Non-pigmented ciliary epithelial cell (primary cell): ENCODE measurements at places on chromosomes 6 and 20.

- no peak for DNase-seq
Measured at GRCh38 chr6:130162421-130162820, 60.3 kb downstream of the SAMD3 start.

- no peak for DNase-seq
Measured at GRCh38 chr6:5012519-5012918, 8.7 kb upstream of the RPP40 start.

DNA sequence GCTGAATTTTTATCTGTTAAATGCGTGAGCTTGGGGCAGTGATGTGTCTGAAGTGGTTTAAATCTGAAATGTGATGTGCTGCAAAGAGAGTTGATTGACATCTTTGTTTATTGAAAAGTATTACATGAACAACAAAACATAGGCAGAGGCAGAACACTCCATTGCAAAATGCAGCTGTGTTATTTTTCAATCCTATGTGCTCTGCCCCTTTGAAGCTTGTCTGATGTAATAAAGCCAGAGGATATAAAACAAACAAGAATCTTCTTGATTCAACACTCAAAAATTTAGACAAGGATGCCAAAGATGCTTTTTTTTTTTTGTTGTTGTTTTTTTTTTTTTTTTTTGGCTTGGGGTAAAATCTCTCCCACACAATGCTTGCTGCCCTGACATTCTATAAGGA is 482.4 kb upstream of the MMS22L start:
- peak; percentile 8 for DNase-seq

GRCh38 chr6:16130437-16130891 is 1.6 kb downstream of the MYLIP start:
- DNase-seq: no peak

DNA sequence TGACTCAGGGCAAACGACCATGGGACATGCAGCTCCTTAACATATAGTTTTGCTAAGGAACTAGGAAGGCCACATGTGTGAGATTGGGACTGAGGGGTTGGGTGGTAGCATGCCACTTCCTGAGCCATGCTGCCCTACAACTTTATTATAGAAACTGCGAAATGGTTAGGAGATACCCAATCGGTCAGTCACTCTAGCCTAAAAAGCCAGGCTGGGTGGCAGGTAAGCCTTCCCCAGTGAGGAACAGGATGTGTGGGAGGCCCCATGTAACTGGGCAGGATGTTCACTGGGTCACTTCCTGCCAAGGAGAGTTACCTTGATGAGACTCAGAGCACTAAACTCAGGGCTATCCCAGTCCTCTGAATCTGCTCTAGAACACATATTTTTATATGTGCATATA is 123.5 kb downstream of the MAP3K7 start:
- no peak for DNase-seq

DNA sequence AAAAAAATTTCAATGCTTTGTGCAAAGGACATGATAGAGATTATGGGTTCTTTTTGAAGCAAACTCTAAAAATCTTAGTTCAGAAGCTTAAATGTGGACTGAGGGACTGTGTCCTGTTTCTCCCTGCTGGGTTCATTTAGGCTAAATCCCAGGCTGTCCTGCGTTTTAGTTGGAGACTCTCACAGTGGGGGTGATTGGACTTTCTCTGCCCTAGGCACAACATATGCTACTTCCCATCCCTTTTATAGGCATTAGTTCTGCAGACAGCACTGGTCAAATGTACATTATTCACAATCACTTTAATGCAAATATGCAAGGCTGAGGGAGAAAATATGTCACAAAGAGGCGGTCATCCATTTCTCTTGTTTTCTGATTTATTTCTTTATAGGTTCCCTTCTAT is 71.3 kb downstream of the TFAP2B start:
- DNase-seq: no peak

DNA sequence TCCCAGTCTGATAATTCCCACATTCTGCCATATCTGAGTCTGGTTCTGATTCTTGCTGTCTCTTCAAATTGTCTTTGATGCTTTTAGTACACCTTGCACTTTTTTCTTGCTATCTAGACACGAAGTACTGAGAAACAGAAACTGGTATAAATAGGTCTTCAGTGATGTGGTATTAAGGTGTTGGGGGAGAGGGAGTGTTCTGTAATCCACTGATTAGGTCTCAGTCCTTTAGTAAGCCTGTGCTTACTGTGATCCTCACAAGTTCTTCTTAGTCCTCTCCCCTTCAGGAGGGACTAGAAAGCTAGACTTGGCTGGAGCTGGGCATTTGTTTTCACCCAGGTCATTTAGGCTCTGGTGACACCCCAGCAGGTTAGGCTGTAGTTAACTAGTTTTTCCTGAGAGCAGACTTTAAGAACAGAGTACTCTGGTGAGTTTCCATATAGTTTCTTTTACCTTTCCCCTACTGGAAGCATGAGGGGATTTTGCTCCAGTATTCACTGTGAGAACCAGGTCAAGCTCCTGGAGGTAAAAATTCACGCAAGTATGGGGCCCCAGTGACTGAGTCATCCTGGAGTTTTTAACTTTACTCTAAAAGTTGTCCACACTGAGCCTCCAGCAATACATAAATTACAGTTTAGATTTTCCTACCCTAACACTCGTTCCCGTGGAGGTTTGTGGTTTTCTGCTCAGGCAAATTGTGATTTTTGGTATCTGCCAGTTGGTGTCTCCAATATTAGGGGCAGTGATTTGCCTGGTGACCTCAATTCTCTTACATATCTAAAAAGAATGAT is 154.6 kb downstream of the CDKAL1 start:
- no peak for DNase-seq

GRCh38 chr6:112865131-112865530 is 518.0 kb downstream of the RFPL4B start:
- no peak for DNase-seq

- DNase-seq: no peak
Measured at GRCh38 chr6:72770959-72771358, 149.1 kb downstream of the KCNQ5 start.

DNA sequence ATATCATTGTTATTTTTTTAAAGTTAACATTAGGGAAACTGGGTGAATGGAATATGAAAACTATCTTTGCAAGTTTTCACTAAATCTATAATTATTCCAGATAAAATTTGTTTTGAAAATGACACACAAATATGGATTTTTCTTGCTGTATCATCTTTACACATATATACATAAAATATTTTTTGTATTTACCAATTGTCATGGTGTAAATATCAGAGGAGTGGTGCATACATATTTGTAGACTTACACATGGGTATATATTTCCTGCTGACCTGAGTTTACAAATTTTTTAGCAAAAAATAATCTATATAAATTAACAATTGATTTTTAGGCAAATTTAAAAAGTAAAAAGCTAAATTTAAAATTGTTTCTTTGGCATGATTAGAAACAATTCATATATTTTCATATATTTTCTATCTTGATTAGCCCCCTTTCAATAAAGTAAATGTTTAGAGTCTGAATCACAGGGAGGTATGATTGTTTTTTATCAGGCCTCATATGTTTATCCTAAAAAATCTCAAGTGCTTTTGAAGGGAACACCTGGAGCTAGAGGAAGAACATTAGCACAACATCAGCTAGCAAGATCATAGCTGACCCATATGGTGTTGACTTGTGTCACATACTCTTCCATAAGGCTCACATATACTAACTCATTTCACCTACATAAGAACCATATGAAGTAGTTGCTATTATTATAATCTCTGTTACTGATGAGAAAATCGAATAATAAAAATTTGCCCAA is 671.8 kb upstream of the GJE1 start:
- no peak for DNase-seq

DNA sequence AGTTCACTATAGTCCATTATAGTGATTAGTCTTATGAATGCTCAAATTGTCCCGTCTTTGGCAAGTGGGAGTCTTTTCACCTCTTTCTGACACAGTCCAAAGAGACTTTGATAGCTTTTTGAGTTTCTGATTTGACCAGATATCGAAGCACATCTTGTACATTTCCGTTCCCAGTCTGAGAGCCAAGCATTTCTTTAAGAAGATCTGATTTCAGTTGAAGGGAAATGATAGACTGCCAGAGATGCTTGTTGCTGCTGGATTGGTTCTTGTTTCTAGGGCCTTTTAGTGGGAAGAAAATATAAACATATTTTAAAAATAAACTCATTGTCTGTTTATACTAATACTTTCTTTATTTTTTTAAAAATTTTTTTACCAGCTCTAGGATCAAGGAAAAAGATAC is 54.1 kb upstream of the IER3 start:
- no peak for DNase-seq

DNA sequence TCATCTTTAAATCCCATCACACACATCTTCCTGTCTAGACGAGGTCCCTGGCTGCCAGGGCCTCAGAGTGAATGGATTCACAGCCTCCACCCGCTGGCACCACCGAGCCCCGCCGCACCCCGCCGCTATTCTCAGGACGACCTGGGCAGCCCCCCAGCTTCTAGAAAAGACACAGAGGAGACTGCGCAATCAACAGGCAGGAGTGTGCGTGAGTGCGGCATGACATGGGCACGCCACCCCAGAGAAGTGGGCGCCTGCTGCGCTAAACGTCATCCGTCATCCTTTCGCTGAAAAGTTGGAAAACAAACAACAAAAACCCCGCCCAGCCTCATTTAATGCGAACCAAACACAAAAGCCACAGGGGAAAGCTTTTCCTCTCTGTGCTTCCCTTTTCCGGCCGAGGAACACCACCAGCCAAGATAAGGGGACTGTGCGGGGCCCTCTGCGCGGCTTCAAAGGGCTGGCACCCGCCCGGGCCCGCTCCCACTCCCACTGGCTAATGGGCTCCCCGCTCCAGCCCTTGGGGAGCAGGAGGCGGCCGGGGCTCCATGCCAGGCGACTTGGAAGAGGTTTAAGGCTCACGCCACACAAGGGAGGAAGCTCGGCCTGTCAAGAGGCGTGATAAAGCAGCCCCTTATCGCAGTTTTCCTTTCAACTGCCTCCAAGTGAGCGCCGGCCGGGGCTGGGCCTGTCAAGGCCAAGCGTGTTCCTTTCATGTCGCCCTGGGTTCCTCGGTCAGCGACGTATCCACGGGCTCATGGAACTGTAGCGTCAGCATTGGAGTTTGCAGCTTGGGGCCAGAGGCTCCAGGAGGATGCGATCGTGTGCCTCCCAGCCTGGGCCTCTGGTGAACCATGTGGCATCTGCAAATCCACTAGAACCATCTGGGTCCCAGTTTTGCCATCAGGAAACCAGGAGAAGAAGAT is 50.1 kb downstream of the NFATC2 start:
- no peak for DNase-seq

GRCh38 chr6:111989743-111990142 is 64.2 kb upstream of the CCN6 start:
- no peak for DNase-seq

- no peak for DNase-seq
Measured at GRCh38 chr6:32635526-32636123, 1.6 kb upstream of the HLA-DQA1 start.

GRCh38 chr6:112169541-112169940 is 82.2 kb downstream of the FAM229B start:
- no peak for DNase-seq

GRCh38 chr6:140079328-140079727 is 704.9 kb upstream of the CITED2 start:
- peak; percentile 68 for DNase-seq

DNA sequence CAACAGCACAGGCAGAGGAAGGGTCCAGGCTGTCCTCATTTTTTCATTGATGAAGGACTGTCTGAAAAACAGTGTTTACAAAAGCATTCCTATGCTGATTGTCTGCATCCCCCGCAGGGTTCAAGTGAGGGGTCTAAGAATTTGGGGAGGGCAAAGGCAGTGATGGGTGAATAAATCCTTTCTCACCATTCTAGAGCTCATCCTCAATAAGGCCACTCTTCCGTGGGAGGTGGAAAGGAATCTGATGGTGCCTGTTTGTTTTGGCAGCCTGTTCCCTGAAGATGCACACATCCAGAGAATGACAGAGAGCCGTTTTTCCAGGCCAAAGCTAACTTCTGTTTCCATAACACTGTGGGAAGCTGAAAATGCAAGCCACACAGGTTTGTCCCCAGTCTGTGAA is 164.5 kb downstream of the MOXD1 start:
- DNase-seq: no peak

DNA sequence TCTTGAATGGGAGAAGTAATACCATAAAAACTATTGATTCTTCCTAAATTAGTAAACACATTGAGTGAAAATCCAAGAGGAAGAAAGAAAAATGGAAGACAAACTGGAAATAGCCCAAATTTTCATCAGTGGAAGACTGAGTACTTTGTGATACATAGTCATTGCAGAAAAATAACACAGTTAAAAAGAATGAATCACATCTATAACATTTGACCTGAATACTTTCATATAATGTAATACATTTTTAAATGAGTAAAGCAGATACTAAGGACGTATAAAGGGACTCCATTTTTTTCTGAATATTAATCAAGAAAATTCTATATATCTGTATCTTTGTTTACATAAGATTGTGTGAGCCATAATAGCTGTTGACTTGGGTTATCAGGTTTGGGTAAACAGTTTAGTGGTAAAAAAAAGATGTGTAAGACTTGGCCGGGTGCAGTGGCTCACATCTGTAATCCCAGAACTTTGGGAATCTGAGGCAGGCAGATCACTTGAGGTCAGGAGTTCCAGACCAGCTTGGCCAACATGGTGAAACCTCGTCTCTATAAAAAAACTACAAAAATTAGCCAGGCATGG is 4.3 kb upstream of the SLC17A2 start:
- DNase-seq: no peak

DNA sequence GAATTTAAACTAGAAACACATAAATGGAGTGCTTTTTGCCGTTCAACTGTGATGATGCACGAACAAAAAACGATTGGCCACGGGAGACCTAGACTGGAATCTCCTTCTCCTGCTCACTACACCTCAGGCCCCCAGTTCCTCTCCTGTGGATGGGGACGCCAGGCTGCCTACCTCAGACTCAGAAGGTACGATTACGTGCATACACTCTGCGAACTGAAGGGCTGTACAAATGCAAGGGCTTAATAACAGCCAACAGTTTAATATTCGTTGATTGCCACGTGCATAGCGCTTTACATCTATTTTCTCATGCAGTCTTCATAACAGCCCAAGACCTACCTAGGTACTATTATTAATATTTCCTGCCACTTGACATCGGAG is 495 bp upstream of the ARMC2 start:
- no peak for DNase-seq

DNA sequence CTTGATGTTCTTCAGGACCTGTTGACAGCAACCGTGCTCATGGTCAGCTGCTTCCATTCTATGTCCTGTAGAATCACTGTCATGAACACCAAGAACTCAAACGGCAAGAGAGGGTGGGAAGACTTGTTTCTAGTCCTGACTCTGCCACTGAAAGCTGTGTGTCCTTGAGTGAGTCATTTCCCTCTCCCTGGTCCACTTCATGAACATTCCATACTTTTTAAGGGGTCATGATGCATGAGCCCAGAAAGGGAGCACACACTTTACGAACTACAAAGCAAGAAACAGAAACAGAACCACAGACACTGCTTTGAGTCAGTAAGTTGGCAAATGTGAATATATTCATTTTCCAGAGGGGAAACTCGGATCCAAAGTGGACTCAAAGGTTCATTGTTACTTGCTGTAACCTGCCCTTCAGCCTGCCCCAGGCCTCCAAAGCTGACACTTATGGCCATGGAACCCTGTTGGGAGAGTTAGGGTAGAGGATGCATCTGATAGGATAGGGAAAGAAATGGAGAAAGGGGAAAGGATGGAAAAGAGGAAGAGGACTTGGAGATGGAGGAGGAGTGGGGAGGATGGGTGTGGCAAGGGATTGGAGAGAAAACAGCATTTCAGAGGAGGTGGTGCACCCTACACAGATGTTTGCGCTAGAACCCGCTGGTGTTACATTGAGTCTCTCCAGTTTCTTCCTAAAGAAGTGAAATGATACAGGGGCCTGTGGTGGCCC is 129.8 kb downstream of the FOXO3 start:
- DNase-seq: peak; percentile 44
